ENCODE measurements at places on chromosomes 1 and 21.

- DNase-seq, result no peak
These were observed 21.3 kb downstream of the ATPAF1 start for GRCh38 chr1:46646844-46647243.

DNA sequence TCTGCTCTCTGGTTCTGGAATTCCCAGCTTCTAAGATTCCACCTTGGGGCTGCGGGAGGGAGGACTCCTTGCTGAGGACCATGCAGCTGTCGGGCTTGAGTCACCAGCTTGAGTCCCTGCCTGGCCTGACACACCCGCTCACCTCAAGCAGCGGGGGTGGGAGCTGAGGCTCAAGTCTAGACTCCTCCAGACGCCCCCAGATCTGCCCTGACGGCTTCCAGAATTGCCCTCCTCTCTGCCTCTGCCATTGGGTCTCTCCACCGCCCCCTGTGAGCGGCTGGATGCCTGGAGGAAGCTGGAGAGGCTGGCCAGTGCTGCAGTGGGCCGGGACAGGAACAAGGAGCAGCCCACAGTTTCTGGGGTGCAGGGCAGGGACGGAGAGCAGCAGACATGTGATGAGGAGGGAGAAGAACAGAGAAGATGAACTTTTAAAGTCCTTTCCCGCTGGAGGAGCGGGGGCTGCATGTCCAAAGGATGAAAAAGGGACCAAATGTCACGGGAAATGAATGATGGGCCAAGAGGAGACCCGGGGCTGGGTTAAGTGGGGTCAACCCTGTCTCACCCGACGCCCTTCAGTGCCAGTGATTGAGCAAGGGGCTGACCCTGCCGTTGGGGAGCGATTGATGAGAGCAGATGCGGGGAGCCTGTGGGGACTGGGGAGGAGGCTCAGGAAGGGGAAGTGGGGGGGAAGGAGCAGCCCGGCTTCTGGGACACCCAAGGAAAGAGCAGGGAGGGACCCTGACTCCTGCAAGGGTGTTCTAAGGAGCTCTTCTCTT is 13.5 kb downstream of the CRABP2 start:
- DNase-seq, result no peak

- peak; percentile 72 for DNase-seq
These were observed 19.1 kb downstream of the OLFML3 start for GRCh38 chr1:113998361-113998760.

DNA sequence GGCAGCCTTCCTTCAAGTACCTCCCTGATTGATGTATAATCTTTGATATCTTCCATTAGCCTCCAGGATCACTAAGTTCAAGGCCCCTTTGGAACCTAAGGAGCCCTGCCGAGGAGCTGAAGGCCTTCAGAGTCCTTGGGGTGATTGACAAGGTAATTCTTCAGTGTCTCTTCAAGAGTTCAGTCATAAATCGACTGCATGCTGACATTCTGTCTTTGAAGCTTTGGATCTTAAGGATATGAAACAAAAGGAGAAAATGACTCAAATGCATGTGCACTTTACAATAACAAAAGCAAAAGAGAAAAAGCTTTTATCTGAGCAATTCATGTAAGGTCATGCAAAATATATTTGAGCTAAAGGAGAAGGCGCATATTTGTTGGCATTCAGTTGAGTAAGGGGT is 125.3 kb downstream of the RPS6KC1 start:
- no peak for DNase-seq

Measured in MV-4-11 (cell line).